ENCODE measurements at places on chromosomes 5 and 9. TPM values are rescaled to one million over a fixed set of nuclear protein-coding genes. Genes with fewer than 3 reads are reported as not detected.

Gene GRXCR2
- total RNA-seq: not detected

Gene ELL2
- 41.9 TPM for total RNA-seq

Gene TMEM171
- not detected for total RNA-seq

Gene ROPN1L
- total RNA-seq: not detected

Gene IRX1
- not detected for total RNA-seq

Gene C1QTNF3
- total RNA-seq: 1.8 TPM

Gene ZNF300
- total RNA-seq: 2.8 TPM

Gene AGXT2
- not detected for total RNA-seq

Gene PCDHA5
- not detected for total RNA-seq

Gene TAF11L6
- total RNA-seq: not detected

Gene GPRIN1
- 1.5 TPM for total RNA-seq

Gene GM2A
- total RNA-seq: 18.8 TPM

Gene FAM221B
- not detected for total RNA-seq
